Thyroid gland (tissue), 4 donors: ENCODE measurements at places on chromosomes 16 and 17. TPM values are rescaled to one million over a fixed set of nuclear protein-coding genes. Genes with fewer than 3 reads are reported as not detected.
A peak's percentile ranks its signal among the peaks of the same experiment; 100 is the strongest.

BTBD17 gene
- total RNA-seq, result not detected

- peaks cover under 1% of the 10 kb centered on the region for H3K4me1 ChIP-seq
- no peak overlapping the region for H3K4me3 ChIP-seq
- no peaks in the 10 kb centered on the region for H3K27me3 ChIP-seq
- no peak overlapping the region for H3K27ac ChIP-seq
- H3K36me3 ChIP-seq, result peaks cover 42% of the 10 kb centered on the region
Measured at GRCh38 chr17:42305543-42306384, 17.5 kb downstream of the STAT5A start.

DNA sequence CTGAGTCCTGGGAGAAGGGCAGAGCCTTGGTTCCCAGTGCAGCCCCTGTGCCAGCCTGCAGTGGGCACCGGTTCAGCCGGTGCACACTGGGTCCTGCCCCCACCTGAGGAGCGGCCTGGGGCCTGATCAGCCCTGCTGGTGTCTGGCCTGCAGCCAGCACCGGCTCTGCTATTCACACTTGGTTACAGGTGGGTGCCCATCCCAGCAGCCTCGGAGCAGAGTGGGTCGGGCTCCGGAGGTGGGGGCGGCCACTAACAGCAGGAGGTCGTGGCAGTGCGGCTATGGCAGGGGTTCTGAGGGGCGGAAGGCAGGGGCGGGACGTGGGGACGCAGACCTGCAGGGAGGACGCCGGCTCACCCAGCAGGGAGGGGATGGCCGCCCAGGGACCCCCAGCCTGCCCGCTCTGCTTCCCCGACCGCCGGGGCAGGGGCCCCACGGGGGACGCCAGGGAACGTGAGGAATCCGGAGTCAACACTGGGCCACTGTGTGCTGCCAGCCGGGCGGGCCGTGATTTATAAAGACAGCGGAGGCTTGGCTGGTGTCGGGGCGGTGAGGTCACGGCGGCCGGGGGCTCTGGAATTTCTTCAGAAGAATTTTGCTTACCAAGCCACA, 20.3 kb downstream of the METRNL start:
- no peaks in the 10 kb centered on the region for H3K27me3 ChIP-seq
- H3K4me1 ChIP-seq, result peaks cover 49% of the 10 kb centered on the region
- DNase-seq, result peak; percentile 99
- H3K27ac ChIP-seq, result peak overlapping the region; percentile 89
- H3K36me3 ChIP-seq, result peaks cover 14% of the 10 kb centered on the region

- peaks cover 25% of the 10 kb centered on the region for H3K4me1 ChIP-seq
- no peak for DNase-seq
- H3K4me3 ChIP-seq, result no peak overlapping the region
- H3K27ac ChIP-seq, result no peak overlapping the region
- no peaks in the 10 kb centered on the region for H3K36me3 ChIP-seq
Measured at GRCh38 chr17:78267253-78268073, 36.0 kb downstream of the TMEM235 start.

GRCh38 chr16:22694887-22695382, 119.0 kb upstream of the HS3ST2 start:
- no peak overlapping the region for H3K27ac ChIP-seq
- no peak overlapping the region for H3K4me3 ChIP-seq
- H3K4me1 ChIP-seq, result no peaks in the 10 kb centered on the region
- no peaks in the 10 kb centered on the region for H3K36me3 ChIP-seq
- H3K27me3 ChIP-seq, result no peaks in the 10 kb centered on the region
- no peak for DNase-seq

DNA sequence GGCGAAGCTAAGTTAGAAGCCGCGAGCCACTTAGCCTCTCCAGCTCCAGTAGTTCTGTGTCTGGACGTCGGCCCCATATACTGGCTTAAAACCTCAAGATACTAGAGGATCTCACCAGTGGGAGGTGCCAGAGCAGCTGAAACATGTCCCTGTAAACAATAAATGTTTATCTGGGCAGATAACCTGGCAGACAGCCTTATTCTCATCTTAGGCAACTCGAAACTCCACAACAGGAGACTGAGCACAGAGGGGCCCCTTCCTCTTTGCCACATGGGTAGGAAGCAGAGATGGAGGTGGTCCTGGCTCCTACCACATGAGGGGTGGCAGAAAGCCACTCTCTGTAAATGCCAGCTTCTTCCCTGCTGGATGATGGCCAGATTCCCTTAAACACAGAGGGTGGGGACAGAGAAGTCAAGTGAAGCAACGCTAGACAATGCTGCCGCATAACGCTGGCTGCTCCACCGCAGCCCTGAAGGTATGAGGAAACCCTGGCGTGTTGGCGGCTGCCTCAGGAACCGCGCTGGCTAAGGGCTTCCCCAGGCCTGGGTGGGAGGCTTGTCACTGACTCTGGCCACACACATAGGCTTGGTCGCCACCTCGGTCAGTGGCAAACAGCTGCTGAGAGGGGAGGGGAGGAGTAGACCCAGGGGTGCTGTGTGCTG, 67.9 kb downstream of the HIC1 start:
- DNase-seq, result peak; percentile 50
- H3K4me1 ChIP-seq, result peaks cover 28% of the 10 kb centered on the region
- peak overlapping the region; percentile 86 for H3K27ac ChIP-seq

- no peak overlapping the region for H3K27ac ChIP-seq
- H3K36me3 ChIP-seq, result peaks cover 14% of the 10 kb centered on the region
- no peak overlapping the region for H3K4me3 ChIP-seq
- DNase-seq, result no peak
- H3K27me3 ChIP-seq, result no peaks in the 10 kb centered on the region
- H3K4me1 ChIP-seq, result peaks cover 4% of the 10 kb centered on the region
Measured at GRCh38 chr16:48334325-48334724, 50.9 kb downstream of the SIAH1 start.

DNA sequence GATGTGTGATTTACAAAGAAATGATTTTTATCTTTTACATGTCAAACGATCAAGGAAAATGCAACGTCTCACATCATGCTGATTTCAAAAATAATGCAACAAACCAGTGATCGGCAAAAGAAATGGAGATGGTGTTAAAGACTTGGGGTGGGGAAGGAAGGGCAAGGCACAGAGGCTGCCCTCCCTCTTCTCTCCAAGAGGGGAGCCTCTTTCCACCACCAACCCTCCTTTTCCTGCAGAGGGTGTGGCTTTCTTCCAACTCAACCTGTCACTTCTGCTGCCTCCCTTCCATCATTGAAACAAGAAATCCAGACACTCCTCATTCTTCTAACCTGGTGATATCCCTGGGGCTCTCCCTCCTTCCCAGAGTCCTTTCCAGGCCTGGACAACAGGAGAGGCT, 320.8 kb downstream of the SLC39A11 start:
- peaks cover 7% of the 10 kb centered on the region for H3K36me3 ChIP-seq
- no peak for DNase-seq
- no peak overlapping the region for H3K4me3 ChIP-seq
